ENCODE measurements at places on chromosomes 1 and 21.

DNA sequence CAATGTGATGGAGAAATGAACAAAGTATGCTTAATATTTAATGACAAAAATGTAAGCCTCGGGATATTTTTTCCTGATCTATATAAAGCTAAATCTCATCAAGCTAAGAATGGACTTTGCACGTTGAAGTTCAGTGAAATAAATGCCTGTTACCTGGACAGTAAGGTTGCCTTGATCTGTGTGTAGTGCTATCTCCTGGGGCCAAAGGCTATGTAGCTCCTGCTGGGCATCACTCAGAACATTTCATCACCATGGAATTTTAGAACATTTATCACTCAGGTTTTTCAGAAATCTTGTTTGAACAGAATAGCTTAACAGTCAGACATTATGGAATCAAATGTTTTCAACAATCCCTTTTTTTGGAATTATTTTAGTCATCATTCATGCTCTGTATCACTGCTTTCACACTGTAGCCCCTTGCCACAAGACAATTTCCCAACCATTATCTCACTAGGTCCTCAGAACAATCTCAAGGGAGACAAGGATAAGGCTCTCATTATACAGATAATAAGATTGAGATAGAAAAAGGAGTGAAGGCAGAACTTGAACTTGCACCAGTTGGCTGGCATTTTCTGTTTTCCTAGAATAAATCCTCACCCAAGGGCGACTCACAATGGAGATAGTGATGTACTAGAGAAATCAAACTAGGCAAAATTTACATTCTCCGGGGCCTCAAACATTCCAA, 3.7 kb downstream of the OR10J1 start:
- DNase-seq = no peak

- no peak for DNase-seq
Measured at GRCh38 chr1:116096013-116096618, 15.1 kb upstream of the MAB21L3 start.

DNA sequence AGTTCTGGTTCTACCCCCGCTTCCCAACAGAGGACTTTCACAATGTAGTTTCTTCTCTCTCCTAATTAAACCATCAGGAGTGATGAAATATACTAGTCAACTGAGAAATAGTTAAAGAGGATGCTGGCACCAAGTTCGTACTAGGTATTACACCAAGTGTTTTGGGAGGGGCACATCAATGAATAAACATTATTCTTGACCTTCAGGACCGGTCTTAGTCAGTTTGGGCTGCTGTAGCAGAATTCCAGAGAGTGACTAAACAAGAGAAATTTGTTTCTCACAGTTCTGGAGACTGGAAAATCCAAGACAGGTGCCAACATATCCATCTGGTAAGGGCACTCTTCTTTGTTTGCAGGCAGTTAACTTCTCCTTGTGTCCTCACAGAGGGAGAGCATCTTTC, 103.8 kb downstream of the SPATA17 start:
- no peak for DNase-seq

- DNase-seq = no peak
Measured at GRCh38 chr1:237352747-237353146, 310.8 kb downstream of the RYR2 start.

- DNase-seq = no peak
Measured at GRCh38 chr1:30735124-30735523, 11.7 kb upstream of the MATN1 start.

GRCh38 chr1:9909234-9910046, 629 bp downstream of the CTNNBIP1 start:
- DNase-seq = no peak

DNA sequence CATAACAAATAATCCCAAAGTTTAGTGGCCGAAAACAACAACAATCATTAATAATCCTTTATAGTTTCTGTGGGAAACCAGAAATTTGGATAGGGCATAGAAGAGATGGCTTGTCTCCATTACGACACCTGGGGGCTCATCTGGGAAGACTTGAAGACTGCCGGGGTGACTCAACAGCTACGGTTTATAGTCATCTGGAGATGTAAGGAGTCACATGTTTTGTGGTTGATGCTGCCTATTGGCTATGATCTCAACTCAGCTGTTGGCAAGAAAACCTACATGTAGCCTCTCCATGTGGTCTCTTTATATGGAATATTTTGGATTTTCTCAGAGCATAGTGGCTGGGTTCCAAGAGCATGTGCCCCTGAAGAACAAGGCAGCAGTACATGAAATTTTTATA, 29.3 kb upstream of the TSPAN2 start:
- DNase-seq = no peak
